GM20000 (cell line): ENCODE measurements at places on chromosomes 2 and 18.

DNA sequence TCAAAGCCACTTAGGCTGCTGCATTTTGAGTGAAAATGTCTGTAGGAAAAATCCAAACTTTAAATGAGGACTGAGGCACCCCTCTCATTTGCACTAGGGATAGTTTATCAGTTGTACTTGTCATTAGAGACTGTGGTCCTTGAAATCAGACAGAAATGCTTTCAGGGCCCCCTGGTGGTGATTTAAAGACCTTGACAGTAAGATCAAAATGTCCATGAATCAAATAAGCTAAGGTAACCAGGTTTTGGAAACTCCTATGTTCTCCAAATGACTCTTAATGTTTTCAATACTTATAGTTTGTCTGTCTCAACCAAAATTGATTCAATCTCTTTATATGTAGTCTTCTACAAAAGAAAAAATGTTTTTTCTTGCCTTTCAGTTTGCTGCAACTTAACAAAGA, 28.8 kb upstream of the DDX18 start:
- peak; percentile 54 for DNase-seq

GRCh38 chr2:46901611-46902010, 14.0 kb downstream of the MCFD2 start:
- no peak for DNase-seq

GRCh38 chr2:109611467-109612095, 2.2 kb downstream of the SEPTIN10 start:
- no peak for DNase-seq

- no peak for DNase-seq
Observed at GRCh38 chr2:189862751-189863150, 78.5 kb downstream of the PMS1 start.

DNA sequence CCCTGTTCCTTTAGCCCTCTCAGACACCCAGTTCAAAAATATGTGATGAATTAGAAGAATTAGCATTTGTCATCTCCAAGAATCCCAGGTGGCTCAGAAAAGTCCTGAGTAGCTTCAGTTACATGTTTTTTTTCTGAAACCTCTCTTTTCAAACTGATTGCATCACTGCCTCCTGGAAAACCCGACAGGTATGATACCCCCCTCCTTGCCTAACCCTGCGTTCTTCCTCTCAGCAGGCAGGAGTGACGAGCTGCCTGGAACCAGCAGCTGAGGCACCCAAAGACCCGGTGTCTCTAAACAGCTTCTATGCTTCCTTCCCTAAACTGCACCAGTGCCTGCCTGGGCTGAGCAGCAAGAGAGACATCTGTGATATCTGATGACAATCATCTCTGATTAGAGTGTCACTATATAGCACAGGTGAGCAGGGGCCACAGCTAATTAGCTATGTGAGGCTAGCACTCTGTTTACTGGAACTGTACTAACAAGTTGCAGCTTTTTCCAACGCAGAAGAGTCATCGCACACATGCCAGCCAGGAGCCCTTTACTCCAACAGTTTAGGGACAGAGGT, 376.4 kb upstream of the ATP5MC3 start:
- no peak for DNase-seq

DNA sequence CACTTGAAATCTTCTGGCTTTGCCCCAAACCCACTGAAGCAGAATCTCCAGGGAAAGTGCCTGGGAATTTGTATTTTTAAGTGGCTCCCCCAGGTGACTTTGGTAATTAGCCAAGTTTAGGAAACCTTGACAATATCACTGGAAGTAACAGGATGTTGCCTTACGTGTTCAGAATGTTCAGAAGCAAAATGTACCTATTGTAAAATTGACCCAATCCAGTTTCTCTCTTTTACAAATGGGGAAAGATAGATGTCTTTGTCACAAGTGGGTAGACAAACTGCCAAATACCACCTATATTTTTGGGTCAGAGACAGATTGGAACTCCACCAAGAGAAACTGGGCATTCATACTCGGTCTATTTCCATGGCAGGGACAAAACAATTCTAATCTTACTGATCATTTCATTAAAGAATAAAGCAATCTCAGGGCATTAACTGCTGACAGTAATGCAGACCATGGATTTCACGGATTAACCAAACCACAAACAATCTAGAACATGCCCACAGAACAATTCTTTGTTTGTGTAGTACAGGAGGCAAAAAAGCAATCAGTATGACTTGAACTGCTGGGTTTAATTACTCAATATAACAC, 255.8 kb downstream of the ERBB4 start:
- no peak for DNase-seq

- DNase-seq: no peak
Observed at GRCh38 chr2:189268763-189269162, 89.2 kb upstream of the COL5A2 start.

- DNase-seq: no peak
Observed at GRCh38 chr2:120470041-120470965, 124.4 kb downstream of the INHBB start.

- no peak for DNase-seq
Observed at GRCh38 chr2:47737191-47737975, 45.6 kb upstream of the MSH6 start.

GRCh38 chr2:227186751-227187150, 22.3 kb downstream of the COL4A3 start:
- no peak for DNase-seq

DNA sequence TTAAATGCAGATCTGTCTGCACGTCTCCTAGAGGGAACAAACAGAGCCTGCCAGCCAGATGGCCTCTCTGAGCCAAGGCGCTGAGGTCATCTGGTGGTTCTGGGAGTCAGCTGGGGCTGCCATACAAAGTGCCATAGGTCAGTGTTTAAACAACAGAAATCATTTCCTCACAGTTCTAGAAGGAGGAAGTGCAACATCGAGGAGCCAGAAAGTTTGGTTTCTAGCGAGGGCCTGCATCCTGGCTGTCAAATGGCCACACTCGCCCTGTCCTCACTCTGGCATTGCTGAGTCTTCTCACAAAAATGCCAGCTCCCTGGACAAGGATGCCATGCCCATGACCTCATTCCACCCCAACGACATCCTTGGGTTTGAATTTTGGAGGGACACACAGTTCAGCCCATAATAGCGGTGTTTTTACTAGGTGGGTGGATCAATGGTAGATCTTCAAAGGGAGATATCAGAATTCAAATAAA, 59.6 kb downstream of the MYT1L start:
- no peak for DNase-seq

- DNase-seq: no peak
Observed at GRCh38 chr18:49560624-49561288, 1.1 kb upstream of the LIPG start.

DNA sequence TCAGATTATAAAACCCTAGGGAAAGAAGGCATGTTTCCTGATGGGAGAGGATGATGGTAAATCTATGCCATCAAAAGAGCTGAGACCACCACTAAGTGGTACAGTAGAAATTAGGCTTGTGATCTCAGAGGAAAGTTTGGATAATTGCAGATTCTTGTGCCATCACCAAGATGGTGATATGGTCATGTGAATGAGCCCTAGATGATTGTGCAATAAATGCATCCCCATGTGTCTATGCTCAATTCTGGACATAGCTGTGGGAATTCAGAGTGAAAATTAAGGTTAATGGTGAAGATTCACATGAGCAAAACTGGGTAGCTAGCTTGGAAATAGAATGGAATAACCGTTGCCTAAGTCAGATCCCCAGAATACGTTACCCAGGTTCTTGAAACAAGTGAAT, 496.1 kb upstream of the FSIP2 start:
- DNase-seq: no peak

DNA sequence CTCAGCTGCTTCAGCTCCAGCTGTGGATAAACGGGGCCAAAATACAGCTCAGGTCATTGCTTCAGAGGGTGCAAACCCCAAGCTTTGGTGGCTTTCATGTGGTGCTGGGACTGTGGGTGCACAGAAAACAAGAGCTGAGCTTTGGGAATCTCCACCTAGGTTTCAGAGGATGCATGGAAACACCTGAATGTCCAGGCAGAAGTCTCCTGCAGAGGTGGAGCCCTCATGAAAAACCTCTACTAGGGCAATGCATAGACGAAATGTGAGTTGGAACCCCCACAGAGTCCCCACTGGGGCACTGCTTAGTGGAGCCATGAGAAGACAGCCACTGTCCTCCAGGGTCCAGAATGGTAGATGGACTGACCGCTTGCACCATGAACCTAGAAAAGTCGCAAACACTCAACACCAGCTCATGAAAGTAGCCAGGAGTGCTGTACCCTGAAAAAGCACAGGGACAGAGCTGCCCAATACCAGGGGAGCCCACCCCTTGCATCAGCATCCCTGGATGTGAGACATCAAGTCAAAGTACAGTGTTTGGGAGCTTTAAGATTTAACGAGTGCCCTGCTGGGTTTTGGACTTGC, 147.9 kb upstream of the SOX11 start:
- DNase-seq: no peak

GRCh38 chr18:34224423-34225217, at the start of gene NOL4:
NOL4 (minus strand) TSS chr18:34224913; CDS start chr18:34223253, 1,660 bp downstream.
- peak; percentile 52 for DNase-seq

GRCh38 chr2:215866606-215867005, 146.7 kb downstream of the MREG start:
- no peak for DNase-seq

DNA sequence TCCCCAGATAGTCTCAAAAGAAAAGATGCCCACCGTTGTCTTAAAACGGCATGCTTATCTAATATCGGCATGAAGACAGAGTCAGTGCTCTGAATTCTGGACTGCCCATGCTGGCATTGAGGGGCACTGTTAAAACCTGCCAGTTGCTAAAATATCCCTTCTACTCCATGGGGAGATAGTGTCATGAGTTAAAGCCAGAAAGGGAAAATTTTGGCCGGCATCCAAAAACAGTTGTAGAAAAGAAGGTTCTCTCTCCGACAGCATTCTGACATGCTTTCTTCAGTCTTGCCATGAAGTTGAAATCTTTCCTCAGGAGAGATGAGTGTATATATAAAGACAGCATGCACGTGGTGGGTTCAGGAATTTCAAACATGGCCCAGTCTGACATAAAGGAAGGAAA, 401.3 kb upstream of the PIK3C3 start:
- DNase-seq: no peak

- no peak for DNase-seq
Observed at GRCh38 chr2:209946539-209946938, 55.9 kb upstream of the RPE start.

GRCh38 chr18:59623456-59624368, 73.5 kb downstream of the CCBE1 start:
- DNase-seq: no peak

DNA sequence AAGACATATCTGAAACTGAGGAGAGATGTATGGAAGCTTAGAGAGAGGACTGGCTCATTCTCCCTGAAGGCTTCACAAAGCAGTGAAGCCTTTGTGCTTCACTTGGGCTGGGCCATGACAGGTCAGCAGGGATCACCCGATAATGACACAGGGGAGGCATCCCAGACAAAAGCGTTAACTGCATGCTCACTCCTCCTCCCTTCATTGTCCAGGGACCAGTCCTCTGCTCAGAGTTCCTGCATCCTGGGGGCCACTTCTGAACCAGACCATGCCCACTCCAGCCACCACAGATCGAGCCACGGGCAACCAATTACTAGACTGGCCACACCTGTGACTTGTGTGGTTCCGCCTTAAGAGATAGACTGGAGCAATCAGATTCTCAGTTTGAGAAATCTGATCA, 236.0 kb downstream of the CLIP4 start:
- DNase-seq: no peak

DNA sequence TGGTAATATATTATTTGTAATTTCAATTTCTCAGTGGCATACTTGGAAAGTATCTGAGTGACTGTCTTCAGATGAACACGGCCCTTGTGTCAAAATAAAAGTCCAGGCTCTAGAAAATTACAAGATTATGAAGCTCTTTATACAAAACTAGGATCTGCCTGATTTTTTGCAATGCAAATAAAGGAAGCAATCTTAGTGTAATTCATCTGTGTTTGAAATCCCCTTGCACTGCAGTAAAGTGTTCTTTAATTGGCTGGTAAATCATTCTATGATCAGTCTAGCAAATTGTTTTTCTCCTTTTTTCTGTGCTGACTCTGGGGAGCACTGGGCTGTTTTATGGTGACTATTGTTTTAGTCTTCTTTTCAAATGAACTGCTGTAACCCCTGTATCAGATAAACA, 1039.0 kb downstream of the SOCS6 start:
- no peak for DNase-seq

DNA sequence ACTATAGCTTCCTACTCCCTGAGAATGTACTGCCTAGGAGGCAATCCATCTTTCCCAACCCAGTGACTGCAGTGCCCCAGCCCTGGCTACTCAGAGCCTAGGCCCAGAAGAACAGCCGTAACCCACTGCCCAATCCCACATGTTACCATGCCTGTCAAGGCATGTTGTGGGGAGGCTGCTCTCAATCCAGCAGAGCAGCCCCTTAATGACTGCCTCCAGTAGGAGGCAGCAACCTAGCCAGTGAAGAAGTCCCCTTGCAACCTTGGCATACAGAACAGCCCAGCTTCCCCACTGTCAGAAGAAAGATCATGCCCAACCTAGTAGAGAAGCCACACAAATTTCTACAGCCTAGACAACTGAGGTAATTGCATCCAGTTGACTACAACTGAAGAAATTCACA, 44.2 kb upstream of the CDH7 start:
- DNase-seq: no peak

DNA sequence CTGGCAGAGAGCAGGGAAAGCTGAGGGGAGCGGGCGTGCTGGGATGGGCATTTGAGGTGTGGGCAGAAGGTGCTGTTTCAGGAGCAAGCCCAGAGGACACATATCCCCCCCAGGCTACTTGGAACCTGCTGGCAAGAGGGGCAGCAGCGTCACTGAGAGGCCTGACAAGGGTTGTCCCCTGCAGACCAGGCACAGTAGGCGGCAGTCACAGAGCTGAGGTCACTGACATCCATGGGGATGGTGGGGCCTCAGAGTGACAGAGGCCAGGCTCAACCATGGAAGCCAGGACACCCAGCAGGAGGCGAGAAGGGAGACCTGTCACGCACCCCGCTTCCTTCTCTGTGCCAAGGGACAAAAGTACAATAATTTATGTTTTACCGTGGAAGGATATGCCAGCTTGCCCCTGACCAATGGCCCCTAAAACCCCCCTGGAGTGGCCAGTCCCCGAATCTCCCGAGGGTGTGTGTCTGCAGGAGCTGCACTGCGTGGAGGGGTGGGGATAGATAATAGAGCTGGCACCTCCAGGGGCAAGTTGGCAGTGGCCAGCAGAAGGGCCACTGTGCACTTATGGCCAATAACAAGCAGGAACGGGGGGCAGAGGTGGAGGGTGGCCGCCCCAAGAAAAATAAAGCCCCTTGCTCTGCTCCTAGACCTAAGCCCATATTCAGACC, 86.3 kb upstream of the SLC66A3 start:
- DNase-seq: no peak

- no peak for DNase-seq
Observed at GRCh38 chr18:31120594-31120993, 18.4 kb upstream of the DSC2 start.

DNA sequence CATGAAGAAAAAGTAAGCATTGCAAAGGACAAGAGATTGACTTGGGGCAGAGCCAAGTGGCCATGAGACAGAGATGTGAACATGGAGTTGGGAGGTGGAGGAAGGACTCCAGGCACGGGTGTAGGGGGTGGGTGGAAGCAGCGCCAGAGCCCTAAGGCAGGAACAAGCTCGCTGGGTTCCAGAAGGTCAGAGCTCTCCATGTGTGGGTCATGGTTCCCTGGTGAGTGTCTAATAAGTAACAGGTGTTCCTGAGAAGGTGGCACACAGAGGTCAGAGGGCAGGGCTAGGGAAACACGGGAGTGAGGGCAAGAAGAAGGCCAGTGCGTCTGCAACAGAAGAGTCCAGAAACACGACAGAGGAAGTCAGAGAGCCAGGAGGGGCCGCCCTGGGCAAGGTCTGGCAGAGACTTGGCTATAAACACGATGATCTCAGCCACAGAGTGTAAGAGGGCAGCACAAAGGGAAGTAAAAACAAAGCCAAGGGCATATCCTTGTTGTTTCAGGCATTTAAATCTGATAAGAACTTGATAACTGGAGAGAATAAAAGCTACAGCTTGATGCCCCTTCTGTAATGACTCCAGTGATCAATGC, 260.8 kb downstream of the TGIF1 start:
- no peak for DNase-seq
